C1 segment of cervical spinal cord (tissue), 14 donors: ENCODE measurements at places on chromosomes 3 and 15.

DNA sequence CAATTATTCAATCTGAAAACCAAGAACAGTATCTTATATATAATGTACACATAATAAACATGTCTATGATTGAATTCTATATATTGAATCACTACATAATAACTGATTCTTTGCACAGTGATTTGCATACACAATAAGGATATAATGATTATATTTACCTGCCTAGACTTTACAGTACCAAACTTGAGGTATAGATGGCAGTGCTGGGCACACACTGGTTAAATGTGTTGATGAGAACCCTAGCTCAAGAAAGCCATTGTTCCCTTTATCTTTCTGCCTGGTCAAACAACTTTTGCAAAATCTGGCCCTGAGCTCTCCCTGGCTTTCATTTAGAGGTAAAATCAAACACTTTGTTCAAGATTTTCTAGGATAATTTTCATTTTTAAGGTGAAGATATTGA lies 697.7 kb downstream of the TUSC7 start:
- no peak for DNase-seq

GRCh38 chr3:56987238-56987895 lies 73.1 kb upstream of the SPATA12 start:
- DNase-seq, result no peak

DNA sequence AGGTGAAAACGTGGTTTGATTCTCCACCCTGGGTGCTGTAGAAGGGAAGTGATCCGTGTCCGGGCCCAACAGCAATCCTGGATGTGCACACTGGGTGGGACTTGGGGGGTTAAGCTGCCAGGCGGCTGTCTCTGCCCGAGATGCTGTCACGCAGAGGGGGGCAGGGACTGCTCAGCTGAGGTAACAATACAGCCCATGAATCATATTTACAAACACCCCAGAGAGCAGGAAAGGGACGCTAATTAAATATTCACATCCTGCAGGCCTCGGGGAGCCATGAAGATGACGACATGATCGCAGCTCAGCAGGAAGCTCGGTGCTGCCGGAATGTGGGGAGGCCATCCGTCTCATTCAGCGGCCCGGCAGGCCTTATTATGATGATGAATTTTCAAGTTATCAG lies 17.9 kb upstream of the CRABP1 start:
- no peak for DNase-seq

- DNase-seq, result no peak
These were observed 271.9 kb upstream of the GADL1 start for GRCh38 chr3:31166249-31166885.

GRCh38 chr3:171749124-171749523 lies 61.2 kb downstream of the PLD1 start:
- DNase-seq, result no peak
